ENCODE measurements at places on chromosomes 4 and X. TPM values are rescaled to one million over a fixed set of nuclear protein-coding genes. Genes with fewer than 3 reads are reported as not detected.

DNA sequence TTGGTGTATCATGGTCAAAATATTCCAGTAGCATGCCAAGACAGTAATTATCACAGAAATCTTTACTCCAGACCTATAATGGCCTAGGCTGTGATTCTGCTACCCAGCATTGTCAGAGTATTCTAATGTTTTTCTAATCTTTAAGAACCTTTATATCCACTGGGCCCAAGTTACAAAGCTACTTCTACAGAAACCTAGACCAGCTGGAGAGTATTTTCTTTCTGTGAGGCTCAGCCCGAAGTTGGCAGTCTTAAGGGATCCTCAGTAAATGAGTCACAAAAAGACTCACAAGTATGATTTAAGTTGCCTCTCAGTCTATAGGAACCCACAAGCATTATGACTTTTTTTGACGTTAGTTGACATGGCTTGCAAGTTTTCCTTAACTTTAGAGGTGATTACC is 638.5 kb upstream of the FAM241A start:
- no peaks in the 10 kb centered on the region for H3K4me1 ChIP-seq
- no peak overlapping the region for H3K4me3 ChIP-seq
- no peaks in the 10 kb centered on the region for H3K36me3 ChIP-seq
- DNase-seq = peak; percentile 57
- no peak overlapping the region for H3K27ac ChIP-seq

The SAGE1 gene
- polyA plus RNA-seq = not detected

DNA sequence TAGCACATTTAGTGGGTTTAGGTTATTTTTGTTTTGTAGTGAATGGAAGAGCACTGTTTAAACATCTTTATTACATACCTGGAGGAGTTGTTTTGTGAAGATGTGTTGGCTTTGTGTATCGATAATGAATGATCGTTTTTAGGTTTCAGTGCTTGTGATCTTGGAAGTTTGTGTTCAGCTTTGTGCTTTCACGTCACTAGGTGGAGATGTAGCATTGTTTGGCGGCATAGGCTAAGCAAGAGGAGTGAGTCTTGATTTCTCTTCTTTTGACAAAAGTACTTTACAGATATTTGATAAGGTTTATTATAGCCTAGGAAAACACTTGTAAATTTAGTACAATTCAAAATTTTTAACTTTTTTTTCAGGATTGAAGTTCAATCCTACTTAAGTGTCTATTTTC is 50.4 kb downstream of the PDK3 start:
- no peaks in the 10 kb centered on the region for H3K36me3 ChIP-seq
- H3K27me3 ChIP-seq = no peaks in the 10 kb centered on the region
- peak; percentile 38 for DNase-seq
- no peaks in the 10 kb centered on the region for H3K4me1 ChIP-seq
- no peak overlapping the region for H3K27ac ChIP-seq

The GLOD5 gene
- polyA plus RNA-seq = not detected

GRCh38 chrX:40102393-40103381 is 4.9 kb upstream of the BCOR start:
- H3K36me3 ChIP-seq = no peaks in the 10 kb centered on the region
- no peak overlapping the region for H3K27ac ChIP-seq
- H3K4me1 ChIP-seq = peaks cover 3% of the 10 kb centered on the region

GRCh38 chrX:2894885-2895292 is 34.2 kb downstream of the ARSD start:
- peak; percentile 59 for DNase-seq
- no peak overlapping the region for H3K27ac ChIP-seq
- no peak overlapping the region for H3K4me3 ChIP-seq
- H3K4me1 ChIP-seq = no peaks in the 10 kb centered on the region
- H3K36me3 ChIP-seq = no peaks in the 10 kb centered on the region

- peaks cover 22% of the 10 kb centered on the region for H3K4me1 ChIP-seq
- H3K4me3 ChIP-seq = no peak overlapping the region
- DNase-seq = no peak
- no peaks in the 10 kb centered on the region for H3K36me3 ChIP-seq
- no peaks in the 10 kb centered on the region for H3K27me3 ChIP-seq
These were observed 22.6 kb downstream of the IRF2 start for GRCh38 chr4:184451726-184452125.

The PRRG1 gene
- 14.1 TPM for polyA plus RNA-seq

The ZIC3 gene
- polyA plus RNA-seq = not detected

GRCh38 chrX:8323356-8323755 is 141.3 kb upstream of the VCX3B start:
- no peaks in the 10 kb centered on the region for H3K36me3 ChIP-seq
- no peak overlapping the region for H3K27ac ChIP-seq
- DNase-seq = no peak
- no peaks in the 10 kb centered on the region for H3K4me1 ChIP-seq
